ENCODE measurements at places on chromosomes 5 and 9.

DNA sequence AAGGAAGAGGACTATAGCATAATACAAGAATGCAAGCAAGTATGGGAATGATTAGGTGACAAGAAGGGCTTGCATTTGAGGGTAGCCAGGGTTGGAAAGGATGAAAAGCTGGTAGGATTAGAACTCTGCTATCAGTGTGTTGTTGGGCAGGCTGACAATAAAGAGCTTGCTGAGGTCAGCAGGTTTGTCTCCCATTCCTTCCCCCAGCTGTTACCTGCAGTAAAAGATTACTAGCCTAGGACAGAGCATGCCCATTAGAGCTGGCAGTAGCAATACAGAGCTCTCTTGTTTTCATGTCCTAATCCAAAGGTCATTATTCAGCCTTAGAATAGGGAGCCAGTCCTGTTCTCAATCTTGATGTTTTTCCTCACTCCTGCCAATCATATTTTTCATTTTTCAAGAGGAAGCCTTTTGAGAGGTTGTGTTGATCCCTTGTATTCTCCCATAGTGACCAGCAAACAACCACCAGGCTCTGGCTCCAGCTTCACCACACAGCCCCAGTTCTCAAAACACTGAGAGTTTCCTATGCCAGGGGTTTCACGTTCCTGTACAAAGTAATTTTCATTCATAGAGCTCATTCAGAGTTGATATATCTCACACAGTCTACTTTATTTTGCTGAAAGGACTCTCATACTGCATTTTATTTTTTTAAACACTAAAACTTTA lies 71.7 kb downstream of the OR2K2 start:
- DNase-seq = no peak

- no peak for DNase-seq
Measured at GRCh38 chr9:136292591-136293448, 11.1 kb downstream of the CCDC187 start.

GRCh38 chr5:67536866-67537265 lies 340.3 kb upstream of the CD180 start:
- DNase-seq = no peak

- no peak for DNase-seq
Measured at GRCh38 chr9:128092199-128092977, 24.4 kb downstream of the SLC25A25 start.

DNA sequence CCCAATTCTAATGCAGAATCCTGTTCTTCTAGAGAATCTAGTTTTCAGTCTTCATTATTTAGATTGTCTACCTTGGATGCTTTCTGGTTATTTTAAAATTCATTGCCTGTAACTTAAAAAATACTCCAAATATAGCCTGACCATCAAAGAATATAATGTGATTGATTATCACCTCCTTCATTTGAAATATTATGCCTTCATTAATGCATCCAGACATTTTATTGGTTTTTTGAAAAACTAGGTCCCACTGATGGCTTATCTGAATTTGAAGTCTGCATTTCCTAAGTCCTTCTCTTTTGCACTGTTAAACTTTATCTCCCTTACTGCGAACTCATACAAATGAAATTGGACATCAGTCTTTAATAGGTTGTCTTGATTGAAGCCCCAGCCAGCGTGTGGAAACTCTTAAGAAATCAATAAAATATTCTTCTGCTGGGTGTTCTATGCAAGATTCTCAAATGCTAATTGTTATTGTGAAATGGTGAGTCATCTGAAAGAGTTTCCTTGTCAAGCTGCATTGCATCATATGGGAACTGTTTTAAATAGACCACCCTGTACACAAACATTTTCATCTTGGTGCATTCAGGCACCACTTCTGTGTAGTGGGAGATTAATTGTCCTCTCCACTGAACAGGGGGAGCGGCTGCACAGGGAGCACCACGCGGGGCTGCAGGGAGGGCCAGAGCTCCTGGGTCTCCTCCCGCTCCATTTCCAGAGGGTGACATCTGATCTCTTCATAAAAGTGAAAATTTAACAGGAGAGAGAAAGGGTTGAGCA lies 92.3 kb upstream of the FANCC start:
- no peak for DNase-seq
